ENCODE measurements at places on chromosomes 2 and 18.

DNA sequence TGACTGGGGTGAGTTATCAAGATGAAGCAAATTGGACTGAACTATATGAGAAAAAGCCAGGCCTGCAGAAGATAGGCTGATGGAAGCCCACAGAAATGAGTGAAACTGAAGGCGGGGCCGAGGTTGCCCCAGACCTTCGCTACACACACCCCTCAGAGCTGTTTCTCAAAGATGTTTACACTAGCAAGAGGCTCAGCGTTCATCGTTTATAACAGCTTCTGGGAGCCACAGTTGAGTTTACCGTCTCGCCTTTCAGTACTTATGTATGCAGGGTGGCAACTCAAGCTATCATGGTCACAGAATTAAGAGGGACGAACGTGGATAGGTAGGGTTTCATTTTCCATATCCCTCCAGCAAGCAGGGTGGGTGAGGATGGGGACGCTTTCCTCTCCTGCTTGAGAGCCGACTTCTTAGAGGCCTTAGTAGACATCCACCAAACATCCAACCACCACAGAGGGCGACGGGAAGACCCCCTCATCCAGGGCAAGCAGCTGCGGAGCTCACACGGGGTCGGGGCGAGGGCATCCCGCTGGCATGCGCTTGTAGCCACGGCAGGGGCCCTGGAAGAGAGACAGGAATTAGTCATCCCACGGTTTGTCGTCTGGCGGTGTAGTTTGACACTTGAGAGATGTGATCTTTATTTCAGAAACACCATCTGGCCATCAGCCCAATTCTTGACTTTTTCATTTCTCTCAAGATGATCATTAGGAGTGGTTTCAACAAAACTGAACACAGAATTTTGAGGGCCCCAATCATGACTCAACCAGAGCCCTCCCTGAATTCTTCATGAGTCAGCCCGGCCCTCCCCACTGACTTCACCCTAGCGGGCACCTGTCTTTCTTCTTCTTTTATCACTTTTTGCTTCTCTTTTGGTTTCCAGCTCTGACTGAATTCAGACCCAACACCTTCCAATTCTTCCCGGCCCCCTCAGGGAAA is 109.1 kb upstream of the CTDP1 start:
- DNase-seq = no peak

- no peak for DNase-seq
Measured at GRCh38 chr2:149906886-149907285, 319.3 kb upstream of the MMADHC start.

DNA sequence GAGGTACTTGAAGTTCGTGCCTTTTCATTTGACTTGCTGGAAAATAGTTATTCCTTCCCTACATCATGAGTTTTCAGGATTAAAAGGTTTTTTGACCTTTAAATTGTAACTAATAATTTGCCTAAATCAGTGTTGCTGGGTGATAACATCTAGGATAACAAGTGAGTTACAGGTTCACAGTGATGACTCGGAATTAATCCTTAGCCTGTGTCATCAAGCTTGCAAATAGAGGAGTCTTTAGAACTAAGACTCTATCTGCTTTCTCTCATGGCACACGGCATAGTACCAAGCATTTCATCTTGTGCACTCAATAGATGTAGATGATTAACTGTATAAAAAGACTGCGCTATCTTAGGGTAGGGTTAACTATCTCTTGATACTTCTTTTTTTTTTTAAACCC is 79.5 kb downstream of the CAMKMT start:
- DNase-seq = no peak

DNA sequence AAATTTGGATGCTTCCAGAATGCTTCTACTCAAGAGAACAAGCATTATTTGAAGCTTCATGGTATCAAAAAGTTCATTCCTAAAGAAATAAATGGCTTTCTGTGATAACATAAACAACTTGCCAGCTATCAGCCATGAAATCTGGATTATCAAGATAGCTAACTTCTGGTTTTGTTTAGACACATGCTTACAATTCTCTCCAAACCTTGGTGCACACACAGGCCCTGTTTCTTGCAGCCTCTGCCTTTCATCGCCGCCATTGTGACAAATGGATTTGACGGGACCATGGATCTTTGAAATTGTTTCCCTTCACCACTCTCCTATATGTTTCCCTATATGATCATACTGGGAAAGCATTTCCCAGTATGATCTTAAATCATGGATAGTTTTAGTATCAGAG is 47.9 kb upstream of the CABLES1 start:
- DNase-seq = no peak

DNA sequence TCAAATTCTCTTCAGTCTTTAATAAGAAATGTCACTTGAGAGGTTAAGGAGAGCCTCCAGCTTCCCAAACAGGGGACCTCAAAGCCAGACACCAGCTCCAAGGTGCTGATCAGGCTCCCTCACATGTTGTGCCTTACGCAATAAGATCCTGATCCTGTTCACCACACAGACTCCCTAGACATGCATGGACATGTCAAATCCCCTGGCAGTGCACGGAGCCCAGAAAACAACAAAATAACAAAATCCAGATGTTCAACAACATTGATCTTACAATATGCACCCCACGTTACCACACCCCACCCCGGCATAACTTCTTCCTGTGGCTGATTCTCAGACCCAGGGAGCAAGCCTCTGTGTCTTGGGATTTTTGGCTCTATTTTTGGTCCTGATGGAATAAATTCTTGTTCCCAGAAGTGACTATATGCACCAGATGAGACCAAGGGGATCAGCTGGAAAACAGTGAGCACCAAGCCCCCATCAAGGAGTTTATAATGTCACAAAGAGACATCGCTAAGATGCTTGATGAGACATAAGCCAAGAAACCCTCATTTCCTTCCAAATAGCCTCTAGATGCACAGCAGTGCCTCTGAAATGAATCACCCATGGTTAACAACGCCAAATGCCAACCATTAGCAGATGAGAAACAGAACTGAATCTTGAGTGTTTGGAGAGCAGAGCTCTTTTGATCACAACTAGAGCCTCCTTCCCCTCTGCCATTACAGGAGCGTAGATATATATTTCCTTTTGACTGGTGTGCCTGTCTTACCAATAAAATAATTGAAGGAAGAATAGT is 198.2 kb downstream of the PRKCE start:
- DNase-seq = no peak

GRCh38 chr2:170533156-170533555 is 182.0 kb upstream of the SP5 start:
- no peak for DNase-seq

DNA sequence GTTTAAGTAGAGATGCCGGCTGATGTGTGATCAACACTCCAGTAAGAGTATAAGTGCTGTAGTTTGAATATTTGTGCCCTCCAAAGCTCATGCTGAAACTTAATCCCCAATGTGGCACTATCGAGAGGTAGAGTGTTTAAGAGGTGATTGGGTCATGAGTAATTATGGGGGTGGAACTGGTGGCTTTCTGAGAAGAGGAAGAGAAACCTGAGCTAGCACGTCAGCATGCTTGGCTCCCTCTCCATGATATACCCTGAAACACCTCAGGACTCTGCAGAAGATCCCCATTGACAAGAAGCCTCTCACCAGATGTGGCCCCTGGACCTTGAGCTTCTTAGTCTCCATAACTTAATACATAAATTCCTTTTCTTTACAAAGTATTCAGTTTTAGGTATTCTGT is 584.8 kb downstream of the TSN start:
- no peak for DNase-seq

DNA sequence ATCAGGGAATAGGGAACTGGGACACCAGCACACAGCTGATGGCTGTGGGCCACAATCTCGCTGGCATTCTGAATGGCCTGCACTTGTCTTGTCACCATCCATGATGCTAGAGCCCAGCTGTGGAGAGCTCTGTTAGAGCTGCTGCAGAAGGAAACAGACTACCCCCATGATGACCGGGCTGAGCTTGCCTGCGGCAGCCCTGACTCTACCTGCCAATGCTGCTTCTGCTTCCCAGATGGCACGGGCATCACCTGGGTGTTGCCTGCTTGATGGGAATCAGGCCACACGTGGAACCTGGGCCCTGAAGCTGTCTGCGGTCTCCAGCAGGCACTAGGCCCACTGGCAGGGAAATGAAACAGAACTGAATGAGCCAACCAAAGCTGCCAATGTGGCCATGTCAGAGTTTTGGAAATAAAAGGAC is 11.2 kb upstream of the DAW1 start:
- DNase-seq = no peak

DNA sequence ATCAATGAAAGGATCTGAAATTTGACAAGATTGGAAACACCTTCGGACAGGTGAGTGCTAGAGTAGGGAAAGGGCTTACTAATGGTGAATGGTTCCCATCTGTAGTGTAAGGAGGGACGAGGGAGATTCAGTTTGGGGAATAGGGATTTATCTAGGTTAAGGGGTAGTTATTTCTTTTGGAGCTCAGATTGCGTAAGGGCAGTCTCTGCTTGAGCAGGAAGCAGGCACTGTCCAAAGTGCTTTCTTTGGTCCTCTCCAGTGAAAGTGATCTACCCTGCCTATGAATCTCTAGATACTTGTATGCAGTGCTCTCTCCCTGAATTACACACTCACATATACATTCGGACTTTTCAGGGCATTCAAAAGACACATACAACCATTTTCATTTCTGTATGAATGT is 272.9 kb upstream of the FIGN start:
- DNase-seq = no peak

DNA sequence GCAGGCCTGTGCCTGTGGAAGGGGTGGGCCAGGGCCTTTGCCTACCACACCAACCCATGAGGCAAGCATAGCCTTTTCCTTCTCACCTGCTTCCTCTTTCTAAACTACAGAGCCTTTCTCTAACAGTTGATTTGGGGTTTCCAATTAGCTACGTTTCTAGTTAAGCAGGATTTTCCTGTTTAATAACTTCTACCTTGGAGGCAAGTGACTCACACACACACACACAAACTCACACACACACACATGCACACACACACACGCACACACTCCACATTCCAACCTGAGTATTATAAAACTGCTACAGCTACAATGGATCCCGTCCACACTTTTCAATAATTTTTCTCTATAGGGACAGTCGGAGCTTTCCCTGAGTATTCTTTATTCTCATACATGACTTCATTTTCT is 84.9 kb downstream of the SOX11 start:
- no peak for DNase-seq

GRCh38 chr2:10342245-10342951 is 39.7 kb downstream of the HPCAL1 start:
- no peak for DNase-seq

DNA sequence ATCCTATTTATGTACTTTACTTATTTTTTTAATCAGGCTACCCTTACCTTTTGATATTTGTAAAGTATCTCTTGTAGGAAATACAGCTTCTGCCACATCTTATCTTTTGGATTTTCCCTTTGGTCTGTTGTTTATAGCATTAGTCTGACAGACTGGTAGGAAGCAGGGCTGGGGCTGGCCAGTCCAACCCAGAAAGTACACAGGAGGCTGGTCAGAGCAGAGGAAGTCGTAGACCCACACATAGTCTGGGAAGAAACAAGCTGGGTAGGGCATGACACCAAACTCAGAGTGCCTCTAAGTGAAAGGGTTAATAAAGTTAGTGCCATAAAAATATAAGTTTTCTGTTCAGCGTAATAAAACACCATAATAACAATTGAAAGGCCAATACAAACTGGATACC is 51.7 kb downstream of the BOLA3 start:
- no peak for DNase-seq

DNA sequence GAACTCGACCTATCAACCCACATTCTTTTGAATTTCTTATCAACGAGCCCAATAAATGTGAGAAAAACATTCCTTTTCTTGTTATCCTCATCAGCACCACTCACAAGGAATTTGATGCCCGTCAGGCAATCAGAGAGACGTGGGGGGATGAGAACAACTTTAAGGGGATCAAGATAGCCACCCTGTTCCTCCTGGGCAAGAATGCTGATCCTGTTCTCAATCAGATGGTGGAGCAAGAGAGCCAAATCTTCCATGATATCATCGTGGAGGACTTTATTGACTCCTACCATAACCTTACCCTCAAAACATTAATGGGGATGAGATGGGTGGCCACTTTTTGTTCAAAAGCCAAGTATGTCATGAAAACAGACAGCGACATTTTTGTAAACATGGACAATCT is 378.2 kb downstream of the STK39 start:
- DNase-seq = no peak

DNA sequence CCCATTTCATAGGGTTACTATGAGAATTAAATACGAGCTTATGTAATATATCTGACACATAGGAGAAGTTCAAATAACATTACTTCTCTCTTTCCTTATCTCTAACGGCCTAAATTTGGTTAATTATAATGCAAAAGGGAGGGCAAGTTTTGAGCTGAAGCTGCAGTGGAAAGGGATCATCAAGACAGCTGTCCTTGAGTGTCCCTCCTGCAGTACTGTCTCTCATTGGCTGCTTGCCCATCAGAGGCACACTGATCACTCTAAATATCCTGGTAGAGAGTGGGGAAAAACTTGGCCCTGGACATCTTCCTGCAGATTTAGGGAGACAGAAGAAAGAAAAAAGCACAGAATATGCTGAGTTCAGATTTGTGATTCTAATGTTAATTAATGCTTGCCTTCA is 186.0 kb downstream of the CAMKMT start:
- no peak for DNase-seq

DNA sequence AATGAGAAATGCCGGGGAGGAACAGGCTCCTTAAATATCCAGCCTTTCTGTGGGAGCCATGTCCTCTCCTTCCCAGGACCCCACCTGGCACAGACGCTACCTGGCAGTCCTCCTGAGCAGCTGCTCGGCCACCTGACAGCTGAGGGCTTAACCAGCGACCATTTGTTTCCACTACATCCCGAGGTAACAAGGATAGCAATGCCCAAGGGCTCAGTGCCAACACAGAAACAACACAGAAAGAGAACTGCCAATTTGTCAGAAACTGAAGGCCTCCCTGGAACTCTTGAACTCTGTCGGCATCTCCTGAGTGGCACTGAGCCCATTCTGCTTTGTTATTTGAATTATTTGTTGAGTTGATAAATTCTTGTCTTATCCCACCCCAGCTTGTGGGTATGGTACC is 122.2 kb upstream of the ARHGAP28 start:
- DNase-seq = no peak

DNA sequence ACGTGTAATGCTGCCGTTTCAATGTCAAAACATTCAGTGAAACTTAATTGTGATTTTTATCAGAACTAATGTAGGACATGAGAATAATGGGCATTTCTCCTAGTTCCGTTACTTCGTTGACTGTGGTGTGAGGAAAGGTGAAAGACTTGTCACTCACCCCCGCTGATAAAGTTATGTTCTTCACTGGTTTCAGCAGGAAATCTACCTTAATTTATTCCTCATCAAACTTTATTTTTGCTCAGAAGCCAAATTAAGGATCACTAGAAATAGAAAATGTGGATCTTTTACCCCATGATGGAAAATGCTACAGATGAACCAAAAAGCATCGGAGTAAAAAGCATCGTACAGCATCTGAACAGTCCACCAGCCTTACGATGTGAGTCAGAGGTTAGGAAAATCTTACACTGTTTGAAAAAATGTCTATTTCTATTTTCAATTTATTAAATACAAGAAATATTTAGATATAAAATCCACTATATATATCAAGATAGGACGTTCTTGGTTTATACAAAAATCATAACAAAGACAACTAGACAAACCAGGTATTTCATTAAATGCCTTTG is 1.0 kb upstream of the ROCK1 start:
- DNase-seq = no peak

- no peak for DNase-seq
Measured at GRCh38 chr2:152875701-152876695, 157.6 kb downstream of the ARL6IP6 start.

Data from stimulated activated CD8-positive, alpha-beta memory T cell treated with anti-CD3 and anti-CD28 coated beads, Interleukin-15, amount 100 ng/mL, for 4 hours (primary cell).